Lower leg skin (tissue), 4 donors: ENCODE measurements at places on chromosomes 1 and 21.

DNA sequence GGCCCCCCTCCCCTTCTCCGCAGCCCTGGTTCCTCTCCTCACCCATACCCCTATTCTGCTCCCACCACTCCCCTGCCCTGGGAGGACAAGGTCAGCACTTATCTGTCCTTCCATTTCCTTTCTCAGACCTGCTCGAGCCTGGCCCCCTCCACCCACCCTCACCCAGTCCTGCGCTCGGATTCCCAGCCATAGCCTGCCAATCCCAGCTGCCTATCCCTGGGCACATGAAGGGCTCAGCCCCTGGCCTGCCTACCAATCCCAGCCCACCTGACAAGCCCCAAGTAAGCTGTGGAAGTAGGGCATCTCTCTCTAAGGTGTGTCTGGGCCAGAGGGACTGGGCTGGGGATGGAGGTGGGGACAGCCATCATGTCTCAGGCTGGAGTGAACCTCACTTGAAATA lies 5.4 kb downstream of the BLACAT1 start:
- DNase-seq: no peak

GRCh38 chr1:58446368-58446767 lies 100.2 kb downstream of the OMA1 start:
- DNase-seq: no peak

- no peak for DNase-seq
Observed at GRCh38 chr1:53334781-53335180, 6.9 kb upstream of the LRP8 start.

DNA sequence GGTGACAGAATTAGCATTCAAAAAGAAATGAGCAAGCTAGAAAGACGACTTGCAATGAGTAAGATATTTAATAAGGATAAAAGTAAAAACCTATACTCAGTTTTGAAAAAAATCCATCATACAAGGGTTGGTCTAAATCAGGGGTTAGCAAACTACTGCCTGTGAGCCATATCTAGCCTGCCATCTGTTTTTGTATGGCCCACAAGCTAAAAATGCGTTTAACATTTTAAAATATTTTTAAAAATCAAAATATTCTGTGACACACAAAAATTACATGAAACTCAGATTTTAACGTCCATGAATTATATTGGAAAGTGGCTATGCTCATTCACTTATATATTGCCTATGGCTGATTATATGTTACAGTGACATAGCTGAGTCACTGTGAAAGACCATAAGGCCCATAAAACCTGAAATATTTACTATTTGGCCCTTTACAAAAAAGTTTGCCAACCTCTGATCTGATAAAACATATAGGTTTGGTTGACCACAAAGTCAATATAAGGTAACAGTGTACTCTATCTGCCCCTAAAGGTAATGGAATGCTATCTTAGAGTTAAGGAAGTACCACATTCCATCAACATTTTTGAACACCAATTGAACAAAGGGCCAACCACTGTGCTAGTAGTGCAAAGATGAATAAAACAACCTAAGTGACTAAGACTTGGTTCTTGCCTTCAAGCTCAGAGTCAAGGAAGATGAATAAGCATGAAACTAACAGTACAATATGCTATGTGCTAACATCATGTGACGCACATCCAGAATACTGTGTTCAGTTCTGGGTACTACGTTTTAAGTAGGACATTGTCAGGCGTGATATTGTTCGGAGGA lies 3.2 kb downstream of the IFT25 start:
- DNase-seq: no peak

GRCh38 chr1:150661156-150661555 lies 31.7 kb upstream of the ENSA start:
- DNase-seq: no peak

GRCh38 chr1:912740-913301 lies 10.9 kb upstream of the SAMD11 start:
- DNase-seq: no peak

- DNase-seq: no peak
Observed at GRCh38 chr1:25443030-25443699, 12.5 kb downstream of the MACO1 start.

DNA sequence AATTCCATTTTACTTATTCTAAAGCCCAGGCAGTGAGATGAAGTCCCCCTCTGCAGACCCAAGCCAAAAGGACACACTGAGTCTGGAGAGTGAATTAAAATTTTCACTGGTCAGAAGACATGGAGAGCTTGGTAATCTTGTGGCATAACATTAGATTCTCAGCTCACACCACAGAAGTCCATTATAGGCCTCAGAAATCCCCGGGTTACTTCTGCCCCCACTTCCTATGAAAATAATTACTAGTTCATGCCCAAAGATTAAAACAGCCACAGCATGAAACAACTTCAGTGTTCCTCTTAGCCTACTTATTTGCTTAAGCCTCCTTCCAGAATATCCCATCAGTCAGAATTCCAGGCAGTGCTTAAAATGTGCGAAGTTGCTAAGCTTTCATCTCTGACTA lies 123.3 kb downstream of the ZC3H11B start:
- no peak for DNase-seq

GRCh38 chr1:221458447-221459156 lies 283.3 kb downstream of the DUSP10 start:
- DNase-seq: no peak

- peak; percentile 96 for DNase-seq
Observed at GRCh38 chr1:43541721-43542401, 11.2 kb downstream of the PTPRF start.

- peak; percentile 97 for DNase-seq
Observed at GRCh38 chr1:23530747-23531561, at the start of gene E2F2. TSS of gene E2F2 (minus strand) at chr1:23531233. CDS start at chr1:23530793, 440 bp downstream.

- no peak for DNase-seq
Observed at GRCh38 chr1:53084589-53084971, 22.6 kb downstream of the PODN start.

- no peak for DNase-seq
Observed at GRCh38 chr1:232891656-232892317, 58.6 kb upstream of the NTPCR start.
